NCI-H524 (cell line): ENCODE measurements at places on chromosomes 7 and 10.
A peak's percentile ranks its signal among the peaks of the same experiment; 100 is the strongest.

DNA sequence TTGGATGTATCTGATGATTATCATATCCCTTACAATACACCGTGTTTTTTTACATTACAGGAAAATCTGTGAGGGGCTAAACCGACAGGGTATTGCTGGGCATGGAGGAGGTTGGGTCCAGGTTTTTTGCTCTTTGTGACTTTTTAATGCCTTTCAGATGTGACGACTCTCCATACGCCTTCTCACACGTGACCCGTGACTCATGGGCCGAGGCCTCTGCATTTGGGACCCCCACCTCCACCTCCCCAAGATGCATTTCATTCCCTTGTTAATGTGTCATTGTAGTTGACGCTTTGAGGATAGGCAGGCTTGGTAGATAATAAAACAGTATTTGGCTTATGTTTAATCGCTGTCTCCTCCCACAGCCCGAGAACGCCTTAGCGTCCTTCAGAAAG lies 95.3 kb downstream of the CUX1 start:
- no peak for DNase-seq

DNA sequence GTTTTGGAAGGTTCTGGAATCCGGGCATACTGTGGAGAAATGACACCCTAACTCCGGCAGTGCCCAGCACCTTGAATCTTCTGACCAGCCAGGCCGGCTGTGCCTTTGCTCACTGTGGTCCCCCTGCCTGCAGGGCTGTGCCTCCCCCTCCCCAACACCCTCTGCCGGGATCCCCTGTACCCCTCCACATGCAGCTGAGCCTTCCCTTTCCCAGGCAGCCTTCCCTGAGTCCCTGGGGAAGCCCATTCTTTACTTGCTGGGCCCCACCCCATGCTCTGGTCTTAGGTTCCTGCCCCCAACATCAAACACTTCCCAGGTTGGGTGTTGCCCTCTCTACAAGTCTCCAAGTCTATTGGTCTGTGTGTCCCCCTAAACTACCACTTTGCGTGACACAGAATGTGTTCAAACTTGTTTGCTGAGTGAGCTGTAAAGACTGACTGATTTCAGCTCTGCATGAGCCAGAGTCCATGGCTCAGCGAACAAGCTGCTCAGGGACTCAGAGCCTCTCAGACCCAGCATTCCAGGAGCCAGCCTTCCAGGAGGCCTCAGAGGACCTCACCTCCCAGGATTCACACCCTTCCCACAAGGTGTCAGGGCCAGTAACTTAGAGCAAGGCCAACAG lies 31.6 kb downstream of the CALML5 start:
- DNase-seq, result no peak

DNA sequence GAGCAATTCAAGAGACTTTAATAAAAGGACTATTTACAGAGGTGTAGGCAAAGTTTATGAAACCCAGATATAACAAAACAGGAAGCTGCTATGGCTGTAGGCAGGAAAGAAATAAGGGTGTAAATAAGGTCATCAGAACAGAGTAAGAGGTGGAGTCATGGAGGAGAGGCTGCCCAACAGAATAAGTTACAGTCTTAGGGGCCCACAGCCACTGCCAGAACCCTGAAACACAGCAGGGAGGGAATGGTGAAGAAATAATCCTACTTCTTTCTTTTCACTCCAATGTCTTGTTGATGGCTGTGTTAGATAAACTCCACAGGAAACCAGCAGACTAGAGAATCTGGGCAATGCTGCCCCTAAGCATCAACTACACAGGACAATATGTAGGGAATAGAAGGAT lies 155.8 kb upstream of the TAC1 start:
- DNase-seq, result no peak

GRCh38 chr10:15155978-15156656 lies 12.4 kb downstream of the NMT2 start:
- DNase-seq, result no peak

DNA sequence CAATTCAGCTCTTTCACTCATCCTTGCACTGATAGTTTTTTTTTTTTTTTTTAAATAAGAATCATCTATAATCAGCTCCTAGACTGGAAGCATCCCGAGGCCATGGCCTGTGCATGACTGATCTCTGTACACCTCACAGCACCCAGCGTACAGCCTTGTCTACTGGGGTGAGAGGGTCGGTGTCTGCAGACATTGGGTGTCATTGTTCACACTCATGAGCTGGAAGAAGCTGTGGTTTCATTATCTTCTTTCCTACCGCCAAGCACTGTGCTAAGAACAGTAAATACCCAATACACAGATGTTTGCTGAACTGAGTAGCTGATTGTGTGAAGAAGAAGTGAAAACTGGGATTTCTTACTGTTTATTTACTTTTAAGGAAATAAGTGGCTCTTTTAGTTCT lies 123.6 kb downstream of the CLEC2L start:
- no peak for DNase-seq

GRCh38 chr10:95389176-95389575 lies 98.4 kb upstream of the PDLIM1 start:
- no peak for DNase-seq

GRCh38 chr10:70925377-70926225 lies 37.2 kb upstream of the PCBD1 start:
- DNase-seq, result peak; percentile 5

DNA sequence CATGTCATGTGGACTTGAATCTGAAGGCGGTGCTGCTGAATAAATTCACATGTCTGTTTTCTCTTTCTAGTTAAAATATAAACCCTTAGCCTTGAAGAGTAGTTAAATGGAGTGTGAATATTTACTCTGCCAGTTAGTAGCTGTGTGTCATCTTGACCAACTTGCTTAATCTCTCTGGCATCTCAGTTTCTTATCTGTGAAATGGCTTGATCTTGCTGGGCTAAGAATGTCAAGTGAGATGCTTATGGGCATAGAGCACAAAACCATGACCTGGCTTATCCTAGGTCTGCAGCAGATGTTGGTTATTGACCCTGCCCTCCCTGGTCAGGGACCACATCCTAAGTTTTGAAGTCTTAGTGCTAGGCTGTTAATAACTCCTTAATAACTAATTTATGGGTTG lies 16.6 kb downstream of the ARID5B start:
- no peak for DNase-seq

- no peak for DNase-seq
Observed at GRCh38 chr10:7811000-7811399, 7.3 kb upstream of the TAF3 start.

DNA sequence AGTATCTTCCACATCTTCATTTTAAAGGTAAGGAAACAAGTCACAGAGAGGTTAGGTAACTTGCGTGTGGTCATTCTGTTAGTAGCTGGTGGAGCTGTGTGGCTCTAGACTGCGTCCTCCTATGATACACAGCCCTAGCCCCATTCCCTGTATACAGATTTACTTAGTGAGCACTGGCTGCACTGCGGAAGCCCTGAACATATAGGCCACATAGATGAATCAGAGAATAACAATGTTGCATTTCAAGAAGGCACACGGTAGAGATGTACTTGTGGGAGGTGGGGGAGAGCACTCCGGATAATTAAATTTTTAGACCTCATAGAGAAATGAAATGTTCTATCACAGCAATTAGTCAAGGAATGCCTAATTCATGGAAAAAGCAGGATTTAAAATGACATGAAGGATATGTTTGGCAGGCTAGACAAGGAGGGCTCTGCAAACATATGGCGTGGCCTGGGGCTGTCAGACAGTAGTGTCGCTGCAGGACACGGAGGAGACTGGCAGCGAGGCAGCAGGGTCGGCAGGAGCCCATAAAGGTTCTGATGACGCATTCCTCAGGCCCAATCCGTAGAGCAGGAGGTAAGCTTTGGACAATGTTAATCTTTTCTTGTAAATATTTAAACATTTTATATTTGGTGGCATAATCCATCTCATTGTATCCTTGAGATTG lies 29.5 kb downstream of the RAB11FIP2 start:
- no peak for DNase-seq

GRCh38 chr7:51327287-51327717 lies 10.7 kb upstream of the COBL start:
- DNase-seq, result no peak

GRCh38 chr10:114379631-114380041 lies 24.7 kb downstream of the AFAP1L2 start:
- DNase-seq, result no peak

DNA sequence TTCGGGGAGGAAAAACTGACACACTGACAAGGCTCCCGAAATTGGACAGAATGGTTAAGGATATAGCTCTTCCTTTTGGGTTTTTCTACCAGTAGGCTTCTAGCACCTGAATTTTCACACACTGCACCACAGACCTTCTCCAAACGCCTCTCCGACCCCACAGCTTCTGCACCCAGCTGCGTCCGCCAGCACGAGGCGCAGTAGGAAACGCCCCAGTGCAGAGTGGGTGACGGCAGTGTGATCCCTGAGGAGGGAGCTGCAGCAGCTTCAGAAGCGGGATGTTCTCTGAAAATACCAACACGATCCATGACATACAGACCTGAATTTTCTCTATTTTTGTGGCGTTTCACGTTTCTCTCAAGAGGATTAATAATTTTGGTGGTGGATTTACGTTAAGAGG lies 25.9 kb downstream of the HSPB1 start:
- DNase-seq, result no peak

DNA sequence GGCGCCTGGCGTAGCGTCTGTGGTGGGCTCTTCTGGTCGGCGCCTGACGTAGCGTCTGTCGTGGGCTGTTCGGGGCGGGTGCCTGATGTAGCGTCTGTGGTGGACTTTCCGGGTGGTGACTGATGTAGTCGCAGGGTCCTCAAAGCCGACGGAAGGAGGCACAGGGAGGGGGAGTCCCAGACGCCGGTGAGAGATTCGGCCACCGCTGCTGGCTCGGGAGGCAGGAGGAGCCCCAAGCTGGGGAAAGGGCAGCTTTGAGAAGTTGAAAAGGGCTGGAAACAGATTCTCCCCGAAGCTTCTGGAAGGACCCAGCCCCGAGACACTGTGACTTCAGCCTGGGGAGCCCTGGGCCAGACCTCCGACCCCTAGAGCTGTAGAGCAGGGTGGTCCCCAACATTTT lies 105.7 kb downstream of the DNAJB6 start:
- DNase-seq, result no peak

DNA sequence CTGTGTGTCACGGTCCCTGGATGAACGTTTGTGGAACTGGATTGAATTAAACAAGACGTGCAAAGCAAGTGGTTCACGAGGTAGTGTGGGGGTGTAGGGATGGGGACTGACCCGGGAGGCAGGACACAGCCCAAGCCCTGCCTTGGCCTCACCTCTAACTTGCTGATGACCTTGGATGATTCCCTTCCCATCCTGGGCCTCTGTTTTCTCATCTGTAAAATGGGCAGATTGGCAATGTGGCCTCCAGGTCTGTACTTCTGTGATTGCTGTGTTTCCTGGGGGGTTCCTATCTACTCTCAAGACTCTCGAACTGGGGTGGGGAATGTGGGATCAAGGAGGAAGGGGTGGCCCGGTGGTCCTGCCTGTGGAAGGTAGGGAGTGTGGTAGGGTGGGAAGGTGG lies 6.0 kb upstream of the PSMG3 start:
- no peak for DNase-seq
